Epithelial cell of proximal tubule (primary cell): ENCODE measurements at places on chromosomes 12 and 14. TPM values are rescaled to one million over a fixed set of nuclear protein-coding genes. Genes with fewer than 3 reads are reported as not detected.

DNA sequence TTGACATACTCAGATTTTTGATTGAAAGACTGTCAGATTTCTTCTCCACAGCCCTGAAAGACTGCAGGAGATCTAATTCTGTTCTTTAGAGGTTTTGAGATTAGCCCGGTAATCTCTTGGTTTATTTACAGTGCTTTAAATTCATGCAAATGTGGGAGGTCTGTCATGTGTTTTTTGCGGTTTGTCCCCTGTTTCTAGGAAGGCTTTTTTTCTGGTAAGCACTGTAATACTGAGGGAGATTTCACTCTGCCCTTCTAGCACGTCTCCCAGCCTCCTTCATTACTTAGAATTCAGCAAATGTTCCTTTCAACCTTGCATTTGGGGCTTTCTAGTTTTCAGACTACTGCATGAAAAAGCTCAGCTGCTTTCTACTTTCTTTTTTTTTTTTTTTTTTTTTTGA is 31.1 kb downstream of the GPHN start:
- no peak for DNase-seq

- no peak for DNase-seq
Observed at GRCh38 chr12:49208676-49209075, 19.8 kb upstream of the TUBA1A start.

DNA sequence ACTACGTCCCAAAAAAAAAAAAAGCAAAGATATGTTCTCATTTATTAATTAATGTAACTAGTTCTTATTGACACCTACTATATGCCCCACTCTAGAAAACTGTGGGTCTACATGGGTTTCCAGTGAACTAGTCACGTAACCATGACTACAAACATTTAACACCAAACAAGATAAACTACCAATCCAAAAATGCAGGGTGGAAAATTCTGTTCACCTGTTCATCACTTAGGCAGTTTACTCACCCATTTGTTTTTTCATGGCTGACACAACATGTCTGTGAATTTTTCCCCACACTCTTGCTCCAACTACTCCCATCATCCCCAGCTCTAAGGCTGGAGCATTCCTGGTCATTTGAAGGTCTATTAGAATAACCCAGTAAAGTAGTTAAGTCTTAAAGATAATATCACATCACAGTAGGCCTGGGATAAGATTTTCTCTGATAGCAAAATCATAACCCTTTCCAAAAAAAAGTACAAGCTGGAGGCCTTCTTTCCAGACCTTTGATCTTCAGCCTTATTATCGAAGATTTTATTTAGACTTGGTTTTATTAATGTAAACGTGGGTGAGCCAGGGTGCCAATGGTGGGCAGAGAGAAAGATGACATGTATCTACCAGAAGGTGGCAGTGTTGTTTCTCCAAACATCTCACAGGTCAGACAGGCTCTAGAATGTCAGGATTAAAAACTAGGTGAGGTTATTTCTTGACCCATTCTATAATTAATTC is 61.6 kb upstream of the DAAM1 start:
- peak; percentile 4 for DNase-seq

DNA sequence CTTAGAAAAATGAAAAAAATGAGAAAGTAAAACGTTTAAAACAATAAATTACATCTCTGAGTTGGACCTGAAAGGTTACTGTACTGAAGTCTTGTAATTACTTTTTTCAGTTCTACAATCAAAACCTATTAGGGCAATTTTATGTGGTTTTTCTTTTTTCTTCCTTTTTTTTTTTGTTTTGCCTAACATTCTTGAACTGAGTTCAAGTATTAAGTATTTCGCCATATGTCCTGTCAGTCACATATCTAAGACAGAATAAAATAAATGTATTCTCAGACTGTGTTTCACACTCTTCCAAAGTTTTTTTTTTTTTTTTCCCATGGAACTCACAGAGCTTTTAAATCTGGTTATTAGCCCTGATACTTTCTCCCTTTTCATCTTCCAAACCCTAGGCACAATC is 172.0 kb downstream of the BCAT1 start:
- no peak for DNase-seq

The SLC4A8 gene
- 0.86 and 1.1 TPM in 2 replicates for total RNA-seq

GRCh38 chr14:104331871-104332605 is 193.7 kb downstream of the KIF26A start:
- DNase-seq, result no peak

DNA sequence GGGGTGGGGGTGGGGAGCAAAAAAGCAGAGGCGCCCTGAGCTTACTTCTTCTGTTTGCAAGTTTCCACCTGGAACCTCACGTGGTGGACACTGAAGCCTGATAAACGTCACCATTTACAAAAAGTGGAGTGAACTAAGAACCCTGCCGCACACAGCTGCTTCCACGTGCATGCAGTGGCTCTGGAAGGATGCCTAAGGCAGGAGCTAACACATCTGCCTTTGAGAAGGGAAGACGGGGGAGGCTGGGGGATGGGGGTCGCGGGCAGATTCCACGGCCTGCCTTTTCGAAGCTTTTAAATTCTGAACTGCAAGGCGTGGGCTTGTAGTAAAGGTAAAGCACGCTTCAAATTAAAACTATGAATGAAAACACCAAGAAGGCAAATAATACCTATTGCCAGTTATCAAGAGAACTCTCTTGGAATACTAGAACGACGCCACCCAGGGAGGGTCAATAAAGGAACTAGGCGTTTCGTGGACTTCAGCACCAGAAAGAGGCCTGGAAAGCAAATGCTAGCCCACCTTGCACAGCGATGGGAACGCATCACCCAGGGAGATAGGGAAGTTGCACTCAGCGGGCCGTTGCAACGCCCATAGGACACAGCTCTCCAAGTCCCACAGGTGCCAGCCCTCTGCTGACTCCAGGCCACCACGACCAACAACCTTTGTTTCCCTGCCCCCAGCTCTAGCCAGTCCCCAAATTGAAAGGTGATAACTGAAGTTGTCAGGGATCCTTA is 61.8 kb downstream of the TESC start:
- DNase-seq, result no peak

- DNase-seq, result no peak
Observed at GRCh38 chr12:9651265-9651729, 18.2 kb upstream of the CLEC2D start.

The LYZ gene
- total RNA-seq, result not detected in 2 replicates

DNA sequence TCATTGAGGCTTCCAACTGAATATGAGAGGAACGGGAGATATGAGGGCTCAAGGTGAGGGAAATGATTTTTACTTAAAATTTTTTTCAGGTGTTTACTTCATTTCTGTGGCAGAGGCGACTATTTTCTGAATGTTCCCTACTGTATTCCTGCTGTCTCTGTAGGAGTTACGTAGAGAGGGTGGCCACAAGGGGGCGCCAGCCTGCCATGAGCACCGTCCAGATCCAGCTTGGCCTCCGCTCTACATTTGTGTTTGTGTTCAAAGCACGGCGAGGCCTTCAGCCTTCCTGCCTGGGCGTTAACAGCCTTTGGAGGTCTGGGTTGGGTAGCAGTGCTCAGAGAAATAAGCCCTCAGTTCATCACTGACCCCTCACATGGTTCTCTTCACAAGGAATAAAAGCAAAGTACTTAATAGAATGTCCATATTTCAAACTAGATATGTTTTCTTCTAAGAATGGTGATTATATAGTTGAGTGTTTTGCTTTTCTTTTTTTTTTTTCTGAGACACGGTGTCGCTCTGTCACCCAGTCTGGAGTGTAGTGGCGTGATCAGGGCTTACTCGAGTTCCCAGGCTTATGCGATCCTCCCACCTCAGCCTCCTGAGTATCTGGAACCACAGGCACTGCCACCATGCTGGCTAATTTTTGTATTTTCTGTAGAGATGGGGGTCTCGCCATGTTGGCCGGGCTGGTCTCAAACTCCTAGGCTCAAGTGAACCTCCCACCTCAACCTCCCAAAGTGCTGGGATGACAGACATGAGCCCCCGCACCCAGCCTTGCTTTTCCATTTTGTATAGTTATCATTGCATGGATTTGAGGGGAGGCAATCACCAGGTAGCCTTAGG is 22.3 kb downstream of the CKB start:
- no peak for DNase-seq

DNA sequence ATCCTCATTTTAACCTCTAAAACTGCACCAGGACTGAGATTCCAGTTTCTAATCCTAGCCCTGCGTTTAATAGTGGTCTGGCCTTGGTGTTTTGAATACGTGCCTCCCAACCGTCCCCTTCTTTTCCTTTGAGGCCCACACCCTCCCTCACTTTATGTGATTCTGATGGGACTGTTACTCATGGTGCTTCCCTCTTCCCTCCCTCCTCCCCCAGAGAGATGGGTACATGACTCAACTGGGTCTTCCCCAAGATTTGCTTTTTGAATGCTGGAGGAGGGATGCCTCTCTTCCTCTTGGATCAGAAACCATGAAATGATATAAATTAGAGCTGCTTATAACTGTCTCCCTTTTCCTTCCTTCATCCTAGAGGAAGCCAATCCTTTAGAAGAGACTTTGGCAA is 8.2 kb upstream of the PPP2R5E start:
- DNase-seq, result no peak

GRCh38 chr14:77926942-77927341 is 127.0 kb downstream of the ADCK1 start:
- DNase-seq, result no peak

GRCh38 chr12:27981874-27982273 is 9.3 kb upstream of the PTHLH start:
- no peak for DNase-seq

The CPM gene
- total RNA-seq, result 35.0 and 41.7 TPM in 2 replicates

- no peak for DNase-seq
Observed at GRCh38 chr12:98893126-98893674, 248.1 kb downstream of the APAF1 start.

The TAS2R10 gene
- total RNA-seq, result 0.14 TPM in 1 of 2 replicates, not detected in the other

The UBR7 gene
- 24.8 and 45.7 TPM in 2 replicates for total RNA-seq

The VWF gene
- total RNA-seq, result 0.06 and 0.07 TPM in 2 replicates

- no peak for DNase-seq
Observed at GRCh38 chr12:716506-716905, 35.9 kb upstream of the WNK1 start.

- DNase-seq, result no peak
Observed at GRCh38 chr12:82898441-82898840, 211.7 kb downstream of the TMTC2 start.

The FAIM2 gene
- total RNA-seq, result not detected in 2 replicates

DNA sequence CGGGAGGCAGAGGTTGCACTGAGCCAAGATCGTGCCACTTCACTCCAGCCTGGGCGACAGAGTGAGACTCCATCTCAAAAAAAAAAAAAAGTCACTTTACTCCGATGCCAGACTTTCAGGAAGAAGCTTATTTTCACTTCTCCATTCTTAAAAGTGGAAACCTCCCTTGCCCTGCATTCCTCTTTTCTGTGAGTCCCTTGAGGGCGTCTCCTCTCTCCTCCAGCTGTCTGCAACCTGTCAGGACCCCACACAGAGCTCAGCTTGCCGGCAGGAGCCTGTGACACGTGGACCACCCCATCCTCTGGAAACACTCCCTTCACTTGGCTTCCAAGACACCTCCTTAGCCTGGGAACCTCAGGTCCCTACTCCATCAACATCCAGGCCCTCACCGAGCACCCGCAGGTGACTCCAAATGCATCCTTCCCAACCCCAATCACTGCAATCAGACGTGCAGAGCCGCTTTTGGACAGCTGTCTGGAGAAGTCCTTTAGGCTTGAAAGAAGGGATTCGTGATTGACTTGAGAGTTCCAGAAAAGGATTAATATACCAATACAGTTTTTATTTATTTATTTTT is 34.3 kb downstream of the SLC15A4 start:
- DNase-seq, result no peak

DNA sequence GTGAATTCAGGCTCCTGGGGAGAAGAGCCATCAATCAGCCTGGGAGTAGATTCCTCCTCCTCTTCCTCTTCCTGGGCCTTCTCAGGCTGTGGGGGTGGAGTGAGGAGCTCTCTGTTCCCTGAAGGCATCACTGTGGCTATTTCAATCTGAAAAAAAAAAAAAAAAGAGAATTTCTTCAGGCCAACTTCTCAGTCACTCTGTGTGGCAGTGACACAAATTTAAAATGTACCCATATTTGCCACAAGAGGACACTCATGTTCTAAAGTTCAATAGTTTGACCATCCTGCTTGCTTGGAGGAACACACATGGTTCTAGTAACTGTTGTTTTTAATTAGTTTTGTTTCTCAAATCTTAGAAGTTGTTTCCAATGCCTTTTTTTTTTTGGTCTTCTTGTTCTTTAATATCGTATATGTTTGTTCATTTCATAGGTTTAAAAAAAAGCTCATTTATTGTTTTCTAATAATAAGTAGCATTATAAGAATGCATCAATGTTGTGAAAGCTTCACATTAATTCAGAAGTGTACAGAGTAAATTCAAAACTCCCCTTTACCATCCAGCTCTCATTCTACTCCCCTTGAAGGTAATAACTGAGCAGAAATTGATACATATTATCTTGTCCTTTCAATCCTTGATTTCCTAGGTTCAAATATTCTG is 23.3 kb upstream of the CCER1 start:
- no peak for DNase-seq

DNA sequence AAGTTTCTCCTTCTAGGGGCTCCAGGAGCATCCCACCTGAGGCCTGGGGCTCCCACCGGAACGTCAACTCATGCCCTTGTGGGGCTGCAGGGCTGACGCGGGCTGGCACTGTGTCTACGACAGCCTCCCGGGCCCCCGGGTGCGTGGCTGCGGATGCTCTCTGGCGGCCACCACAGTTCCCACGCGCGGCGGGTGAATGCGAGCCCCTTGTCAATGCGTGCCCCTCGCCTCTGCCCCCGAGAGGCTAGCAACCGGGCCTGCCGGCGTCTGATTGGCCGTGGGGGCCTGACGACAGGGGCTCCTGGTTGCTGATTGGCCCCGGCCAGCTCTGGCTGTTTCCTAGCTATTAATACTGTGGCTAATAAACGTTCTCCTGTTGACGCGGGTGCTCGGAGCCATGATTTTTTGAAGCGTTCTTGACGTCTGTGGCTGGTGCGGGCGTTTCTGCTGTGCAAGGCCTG is 1.8 kb upstream of the MEG3 start:
- DNase-seq, result no peak

The GYS2 gene
- total RNA-seq, result not detected in 2 replicates

- no peak for DNase-seq
Observed at GRCh38 chr14:100424504-100425428, 101.6 kb downstream of the SLC25A47 start.

DNA sequence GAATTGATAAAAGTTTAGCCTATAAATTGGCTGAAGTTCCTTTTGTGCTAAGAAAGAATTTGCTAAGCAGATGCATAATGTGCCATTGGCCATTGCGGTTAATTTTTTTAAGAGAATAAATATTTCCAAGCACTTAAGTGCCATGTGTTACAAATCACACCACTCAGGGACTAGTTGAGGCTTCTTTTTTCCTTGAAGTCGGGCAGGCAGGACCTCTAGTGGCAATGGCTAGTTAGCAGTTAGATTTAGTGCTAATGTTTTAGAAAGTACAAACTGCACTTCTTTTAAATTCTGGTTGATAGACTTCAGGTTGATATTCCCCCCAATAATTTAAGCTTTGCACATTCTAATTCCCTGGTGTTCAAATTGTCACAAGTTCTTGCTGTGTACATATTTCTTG is 294.3 kb downstream of the APAF1 start:
- DNase-seq, result no peak

The WNT1 gene
- total RNA-seq, result not detected in 2 replicates

DNA sequence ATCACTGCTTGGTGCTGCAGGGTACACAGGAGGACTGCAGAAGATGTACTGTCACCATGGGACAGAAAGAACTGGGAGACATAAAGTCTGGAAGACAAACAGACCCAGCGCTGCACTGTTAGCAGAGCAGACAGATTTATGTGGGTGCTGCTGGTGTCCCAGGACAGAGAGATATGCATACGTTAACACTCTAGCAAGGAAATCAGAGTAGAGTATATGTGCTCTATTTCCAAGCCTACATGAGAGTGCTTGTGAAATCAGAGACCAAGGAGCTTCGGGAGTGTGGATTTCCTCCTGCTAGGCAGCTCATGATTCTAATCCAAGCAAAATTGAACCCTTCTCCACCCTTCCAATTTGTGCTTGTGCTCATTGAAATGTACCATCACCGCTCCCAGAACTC is 416.5 kb downstream of the VRK1 start:
- no peak for DNase-seq
